Cerebellum (tissue), 4 donors: ENCODE measurements at places on chromosomes 1 and 21. TPM values are rescaled to one million over a fixed set of nuclear protein-coding genes. Genes with fewer than 3 reads are reported as not detected.

- no peak for DNase-seq
These were observed 371.9 kb downstream of the TTLL7 start for GRCh38 chr1:83627045-83627444.

GRCh38 chr1:201775380-201775779 is 53.6 kb upstream of the IPO9 start:
- no peak for DNase-seq

DNA sequence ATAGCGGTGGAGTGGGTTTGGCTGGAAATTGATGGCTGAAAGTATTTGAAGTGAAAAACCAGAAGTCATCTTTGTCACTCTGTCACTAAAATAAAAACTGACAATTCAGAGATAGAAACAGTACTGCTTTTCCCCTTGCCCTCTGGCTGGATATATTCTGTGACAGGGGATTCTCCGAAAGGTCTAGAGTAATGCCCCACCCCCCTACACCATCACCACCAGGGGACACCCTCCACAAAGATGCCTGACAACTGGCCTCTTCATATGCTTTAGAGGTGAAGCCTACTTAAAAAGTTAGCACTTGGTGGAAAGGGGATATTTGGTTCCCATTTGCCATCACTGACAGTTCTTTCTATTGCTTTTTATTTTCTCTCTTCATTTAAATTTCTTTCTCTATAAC is 73.5 kb downstream of the SGIP1 start:
- DNase-seq, result no peak

DNA sequence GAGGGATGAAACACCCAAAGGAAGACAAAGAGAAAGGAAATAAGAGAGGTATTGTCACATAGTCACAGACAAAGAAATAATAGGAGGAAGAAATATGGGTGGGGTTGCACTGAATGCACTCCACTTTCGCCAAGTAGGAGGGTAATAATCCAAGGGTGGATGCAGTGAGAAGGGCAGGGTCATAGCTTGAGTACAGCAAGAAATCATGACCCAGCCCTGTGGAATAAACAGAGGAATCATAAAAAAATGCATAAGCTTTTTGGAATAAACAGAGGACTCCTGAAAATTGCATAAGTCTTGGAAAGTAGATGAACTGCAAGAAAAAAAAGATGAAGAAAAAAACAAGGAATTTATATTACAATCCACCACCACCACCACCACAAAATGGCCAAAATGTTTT is 53.1 kb upstream of the CD55 start:
- DNase-seq, result no peak

DNA sequence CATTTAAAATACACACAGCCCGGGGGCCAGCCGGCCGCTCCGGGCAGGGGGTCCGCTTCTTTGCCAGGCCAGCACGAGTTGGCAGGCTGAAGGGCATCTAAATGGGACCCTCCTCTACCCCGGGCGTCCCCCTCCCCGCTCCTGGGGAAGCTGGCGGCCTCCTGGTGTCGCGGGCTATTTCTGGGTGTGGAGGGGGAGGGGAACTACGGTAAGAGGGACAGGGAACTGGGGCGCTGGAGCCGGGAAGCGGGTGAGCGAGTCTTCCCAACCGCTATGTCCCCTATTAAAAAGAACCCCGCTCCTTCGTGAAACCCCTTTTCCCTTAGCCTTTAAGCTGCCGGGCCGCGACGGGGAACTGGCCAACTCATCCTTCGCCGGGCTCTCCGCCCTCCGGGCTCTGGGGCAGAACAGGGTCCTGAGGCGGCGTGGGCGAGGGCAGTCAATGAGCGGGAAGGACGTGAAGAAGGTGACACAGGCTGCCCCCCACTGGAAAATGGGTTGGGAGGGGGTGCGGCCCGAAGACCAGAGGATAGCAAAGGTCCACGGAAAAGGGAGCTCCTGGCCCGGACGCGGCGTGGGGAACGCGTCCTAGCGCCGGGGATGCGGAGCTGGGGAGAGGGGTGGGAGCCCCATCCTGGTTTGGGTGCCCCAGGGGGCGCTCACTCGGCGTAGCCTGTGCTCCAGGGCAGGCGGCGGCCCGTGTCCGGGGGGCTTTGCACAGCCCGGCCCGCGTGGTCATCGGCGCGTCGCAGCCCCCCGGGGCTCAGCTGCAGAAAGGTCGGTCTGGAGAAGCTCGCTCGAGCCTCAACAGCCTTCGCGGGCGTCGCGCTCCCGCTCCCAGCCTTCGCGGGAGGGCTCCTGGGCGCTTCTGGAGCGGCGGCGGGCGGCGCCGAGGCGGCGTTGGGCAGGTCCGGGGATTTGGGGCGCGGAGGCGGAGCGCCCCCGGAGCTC is 544 bp downstream of the PPM1J start:
- peak; percentile 48 for DNase-seq

DNA sequence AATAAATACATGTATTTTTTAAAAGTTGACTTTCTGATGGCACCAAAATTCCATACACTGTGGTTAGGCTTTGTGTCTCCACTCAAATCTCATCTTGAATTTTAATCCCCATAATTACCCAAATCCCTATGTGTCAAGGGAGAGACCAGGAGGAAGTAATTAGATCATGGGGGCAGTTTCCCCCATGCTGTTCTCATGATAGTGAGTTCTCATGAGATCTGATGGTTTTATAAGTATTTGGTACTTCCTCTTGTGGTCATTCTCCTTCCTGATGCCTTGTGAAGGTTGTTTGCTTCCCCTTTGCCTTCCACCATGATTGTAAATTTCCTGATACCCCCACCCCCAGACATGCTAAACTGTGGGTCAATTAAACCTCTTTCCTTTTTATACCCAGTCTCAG is 1218.4 kb upstream of the PRMT6 start:
- no peak for DNase-seq

DNA sequence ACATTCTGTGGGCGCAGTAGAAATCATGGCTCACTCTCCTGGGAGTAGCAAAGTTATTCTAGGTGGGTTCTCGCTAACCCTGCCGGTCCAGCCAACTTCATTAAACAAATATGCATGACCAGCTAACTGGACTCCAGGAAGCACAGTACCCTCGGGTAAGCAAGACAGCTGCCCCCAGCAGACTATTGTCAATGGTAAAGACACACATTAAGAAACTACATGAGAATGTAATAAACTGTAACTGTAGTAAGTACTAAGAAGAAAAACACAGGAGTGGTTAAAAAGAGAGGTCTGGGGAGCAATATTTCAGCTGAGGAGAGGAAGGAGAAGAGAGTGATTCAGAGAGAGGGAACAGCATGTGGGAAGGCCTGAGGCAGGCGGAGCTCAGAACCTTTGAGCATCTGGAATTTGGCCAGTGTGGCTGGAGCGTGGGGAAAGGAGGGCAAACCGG is 7.4 kb downstream of the SLC2A5 start:
- DNase-seq, result no peak

DNA sequence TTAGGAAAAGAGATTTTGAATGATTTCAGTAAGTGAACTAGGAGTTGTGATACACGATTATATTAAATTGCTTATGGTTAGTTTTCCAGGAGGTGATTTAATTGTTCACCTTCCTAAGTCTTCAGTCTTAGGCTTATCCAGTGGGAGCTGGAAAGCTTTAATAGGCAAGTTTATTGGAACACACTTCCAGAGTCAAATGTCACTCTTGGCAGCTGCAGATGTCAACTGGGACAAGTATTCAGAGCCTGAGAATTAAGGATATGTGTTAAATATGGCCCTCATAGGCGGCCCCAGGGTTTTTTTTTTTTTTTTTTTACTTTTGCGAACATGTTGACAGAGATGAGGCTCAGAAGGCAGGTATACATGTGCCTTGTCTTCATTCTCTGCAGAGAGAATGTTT is 29.2 kb downstream of the UCK2 start:
- no peak for DNase-seq

DNA sequence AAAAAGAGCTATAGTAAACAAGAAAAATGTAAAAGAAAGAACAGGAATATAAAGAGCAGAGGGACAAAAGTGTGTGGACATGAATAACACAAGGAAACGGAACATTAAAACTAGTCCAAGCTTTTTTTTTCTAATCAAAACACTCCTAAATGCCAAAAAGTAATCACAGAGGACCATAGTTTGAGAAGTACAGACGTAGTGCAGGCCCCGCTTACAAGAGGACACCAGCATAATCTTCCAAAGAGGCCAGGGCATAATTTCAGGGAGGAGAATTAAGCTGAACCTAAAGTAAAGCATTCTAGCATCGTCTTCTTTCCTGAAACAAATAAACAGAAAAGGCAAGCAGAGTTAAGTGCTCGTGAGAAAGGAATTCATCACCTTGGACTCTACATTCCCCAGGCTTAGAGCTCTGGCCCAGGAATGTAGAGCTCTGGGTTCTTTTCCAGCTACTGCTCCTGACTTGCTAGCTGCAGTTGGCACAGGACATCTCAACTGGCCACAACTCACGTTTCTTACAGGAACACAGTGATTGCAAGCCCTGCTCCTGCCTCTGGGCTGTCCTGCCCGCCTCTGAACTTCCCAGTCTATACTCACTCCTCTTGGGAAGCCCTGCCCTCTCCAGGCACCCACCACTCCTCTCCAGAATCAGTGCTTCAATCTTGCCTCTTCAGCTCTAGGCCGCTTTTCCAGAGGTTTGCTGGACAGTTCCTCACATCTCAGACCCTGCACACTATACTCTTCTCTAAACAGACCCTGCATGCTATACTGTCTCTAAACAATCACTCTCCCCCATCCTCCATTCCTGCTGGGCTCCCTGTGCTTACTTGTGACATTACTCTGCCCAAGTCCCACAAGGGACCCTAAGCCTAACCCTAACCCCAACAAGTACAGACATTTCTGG is 9.8 kb downstream of the RGS8 start:
- DNase-seq, result no peak

- no peak for DNase-seq
These were observed 22.1 kb downstream of the ADAM30 start for GRCh38 chr1:119874186-119874585.

DNA sequence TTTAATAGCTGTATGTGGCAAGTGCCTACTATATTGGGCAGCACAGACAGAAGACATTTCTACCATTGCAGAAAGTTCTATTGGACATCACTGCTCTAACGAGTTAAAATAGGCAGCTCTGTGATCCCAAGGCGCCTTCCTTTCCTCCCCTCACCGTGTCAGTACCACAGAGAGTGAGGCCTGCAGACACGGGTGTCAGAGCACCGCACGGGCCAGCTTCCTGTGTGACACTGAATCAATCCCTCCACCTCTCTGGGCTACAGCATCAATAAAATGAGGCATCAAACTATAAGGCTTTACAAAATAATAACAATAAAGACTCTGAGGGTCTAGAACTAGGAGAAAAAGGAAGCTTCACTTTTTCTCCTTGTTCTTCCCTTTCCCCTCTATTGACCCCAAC is 246.7 kb downstream of the FOXD2 start:
- DNase-seq, result no peak

- DNase-seq, result no peak
These were observed 11.0 kb downstream of the ZBTB7B start for GRCh38 chr1:155013632-155014031.

GRCh38 chr1:27971674-27972073 is 11.9 kb downstream of the XKR8 start:
- DNase-seq, result peak; percentile 45

DNA sequence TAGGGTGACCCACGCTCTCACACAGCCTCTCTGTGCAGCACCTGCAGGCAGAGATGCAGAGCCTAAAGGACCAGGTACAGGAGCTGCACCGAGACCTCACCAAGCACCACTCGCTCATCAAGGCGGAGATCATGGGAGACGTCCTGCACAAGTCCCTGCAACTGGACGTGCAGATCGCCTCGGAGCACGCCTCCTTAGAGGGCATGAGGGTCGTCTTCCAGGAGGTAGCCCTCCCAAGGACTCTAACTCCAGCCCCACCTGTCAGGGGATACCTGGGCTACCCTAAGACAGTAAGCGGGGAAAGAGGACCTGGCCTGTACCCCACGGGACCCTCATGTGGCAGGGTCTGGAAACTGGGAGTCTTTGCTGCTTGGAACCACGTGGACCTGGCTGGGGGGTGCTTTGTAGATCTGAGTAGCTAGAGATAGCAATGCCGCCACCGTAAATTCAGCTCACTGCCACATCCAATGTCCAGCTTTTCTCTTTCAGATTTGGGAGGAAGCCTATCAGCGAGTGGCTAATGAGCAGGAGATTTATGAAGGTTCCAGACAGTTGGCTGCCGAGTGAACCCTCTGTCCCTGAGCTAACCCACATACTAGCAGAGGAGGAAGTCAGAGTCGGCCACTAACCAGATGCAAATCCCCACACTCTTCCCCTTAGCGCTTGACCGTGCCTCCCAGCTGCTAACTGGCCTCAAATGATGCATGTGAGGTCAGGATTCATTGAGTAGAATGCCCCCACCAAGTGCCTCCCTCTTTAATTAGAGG is 6.5 kb downstream of the RNF207 start:
- DNase-seq, result no peak

GRCh38 chr1:40851643-40852042 is 10.5 kb downstream of the CITED4 start:
- no peak for DNase-seq

- DNase-seq, result no peak
These were observed 51.7 kb upstream of the LRRC8B start for GRCh38 chr1:89472886-89473417.

- DNase-seq, result no peak
These were observed 17.4 kb downstream of the TIAM1 start for GRCh38 chr21:31326522-31327242.

DNA sequence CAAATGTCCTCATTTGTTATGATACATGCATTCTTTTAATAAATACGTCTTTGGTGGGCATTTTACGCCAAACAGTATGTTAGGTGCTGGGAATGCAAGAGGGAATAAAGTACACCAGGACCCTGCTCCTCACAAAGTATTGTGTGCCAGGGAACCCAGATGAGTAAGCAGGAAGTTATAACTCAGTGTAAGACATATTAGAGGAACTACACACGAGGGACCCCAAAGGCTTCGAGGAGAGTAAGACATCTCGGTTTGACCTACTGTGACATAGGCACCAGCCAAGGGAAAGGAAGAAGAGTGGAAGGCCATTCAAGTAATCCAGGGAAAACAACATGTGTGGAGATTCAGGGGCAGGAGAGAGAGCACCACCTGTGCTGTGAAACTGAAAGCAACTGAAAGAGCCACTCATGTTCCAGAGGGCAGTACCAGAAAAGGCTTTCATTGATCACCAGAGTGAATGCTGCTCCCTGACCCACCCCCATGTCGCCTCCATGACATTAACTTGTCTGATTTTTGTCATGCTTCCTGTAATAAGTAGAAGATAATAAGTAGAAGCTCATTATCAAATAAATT is 542.5 kb upstream of the PKN2 start:
- no peak for DNase-seq

- DNase-seq, result no peak
These were observed 62.0 kb upstream of the IGSF21 start for GRCh38 chr1:18045621-18046020.

GRCh38 chr1:77415579-77415978 is 133.8 kb downstream of the AK5 start:
- no peak for DNase-seq

GRCh38 chr1:226408285-226409184 is 642 bp upstream of the PARP1 start:
- no peak for DNase-seq

- DNase-seq, result peak; percentile 73
These were observed 1.1 kb downstream of the KCNJ9 start for GRCh38 chr1:160082487-160082886.

Gene PDZK1
- total RNA-seq, result 0.91 TPM

Gene KRTAP8-1
- total RNA-seq, result not detected

Gene OR2T33
- total RNA-seq, result 0.64 TPM

Gene TMCC2
- 18.7 TPM for total RNA-seq

Gene KRTAP13-2
- not detected for total RNA-seq

Gene MR1
- 0.91 TPM for total RNA-seq

Gene DCLRE1B
- 9.3 TPM for total RNA-seq

Gene SDC3
- total RNA-seq, result 79.0 TPM

Gene ELAPOR1
- total RNA-seq, result 6.4 TPM

Gene ATP5IF1
- 31.5 TPM for total RNA-seq
